ENCODE measurements at places on chromosomes 2 and 18.

- DNase-seq: peak; percentile 60
Measured at GRCh38 chr2:43110442-43110871, 115.9 kb downstream of the ZFP36L2 start.

- DNase-seq: no peak
Measured at GRCh38 chr2:215374002-215374401, 61.9 kb downstream of the FN1 start.

- DNase-seq: no peak
Measured at GRCh38 chr2:29526587-29527586, 394.5 kb downstream of the ALK start.

DNA sequence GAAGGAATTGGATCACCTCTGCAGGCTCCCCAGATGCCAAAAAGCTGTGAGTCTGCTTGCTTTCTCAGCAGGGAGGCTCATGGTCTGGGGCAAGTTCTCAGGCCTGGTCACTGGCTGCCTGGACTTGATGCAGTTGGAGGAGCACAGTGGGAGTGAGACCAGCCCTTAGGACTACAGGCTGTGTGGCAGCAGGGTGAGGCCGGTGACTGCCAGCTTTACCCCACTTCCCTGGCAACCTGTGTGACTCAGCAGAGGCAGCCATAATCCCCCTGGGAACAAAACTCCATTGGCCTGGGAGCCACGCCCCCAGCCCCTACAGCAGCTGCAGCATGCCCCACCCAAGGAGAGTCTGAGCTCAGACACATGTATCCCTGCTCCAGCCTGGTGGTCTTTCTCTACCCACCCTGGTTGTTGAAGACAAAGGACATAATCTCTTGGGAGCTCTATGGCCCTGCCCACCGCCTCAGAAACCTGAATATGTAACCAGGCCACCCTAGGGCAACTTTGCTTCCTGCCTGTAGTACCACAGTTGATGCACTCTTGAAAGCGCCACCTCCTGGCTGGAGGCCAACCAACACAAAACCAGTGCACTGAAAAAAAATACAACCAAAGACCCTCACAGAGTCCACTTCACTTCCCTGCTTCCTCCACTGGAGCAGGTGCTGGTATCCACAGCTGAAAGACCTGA lies 106.8 kb upstream of the SPATS2L start:
- DNase-seq: no peak

DNA sequence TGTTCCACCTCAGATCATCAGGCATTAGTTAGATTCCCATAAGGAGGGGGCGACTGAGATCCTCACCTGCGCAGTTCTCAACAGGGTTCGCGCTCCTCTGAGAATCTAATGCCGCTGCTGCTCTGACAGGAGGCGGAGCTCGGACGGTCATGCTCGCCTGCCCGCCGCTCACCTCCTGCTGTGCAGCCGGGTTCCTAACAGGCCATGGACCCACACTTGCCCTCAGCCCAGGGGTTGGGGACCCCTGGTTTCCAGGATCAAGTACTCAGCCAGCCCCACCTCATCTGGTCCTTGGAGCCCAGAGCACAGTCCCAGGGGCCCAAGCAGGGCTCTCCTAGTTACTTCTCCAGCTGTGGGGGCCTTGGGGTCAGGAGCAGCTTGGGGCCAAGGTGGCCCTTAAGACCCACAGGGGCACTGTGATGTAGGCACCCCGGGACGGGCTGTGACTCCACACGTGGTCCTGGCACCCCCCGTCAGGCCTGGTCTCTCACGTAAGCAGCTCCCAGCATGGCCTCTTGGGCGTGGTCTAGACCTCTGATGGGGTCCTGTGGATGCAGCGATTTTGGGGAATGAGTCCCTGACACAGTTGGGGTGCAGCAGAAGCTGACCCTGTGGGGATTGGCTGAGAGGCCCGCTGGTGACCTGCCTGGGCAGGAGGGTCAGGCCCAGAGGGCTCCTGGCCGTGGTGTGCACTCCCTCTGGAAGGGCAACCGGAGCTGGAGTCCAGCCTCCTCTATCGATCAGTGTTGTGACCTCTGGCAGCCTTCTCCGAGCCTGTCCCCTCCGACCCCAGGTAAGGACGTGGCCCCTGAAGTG lies 28.3 kb upstream of the OTOS start:
- no peak for DNase-seq

- no peak for DNase-seq
Measured at GRCh38 chr2:158979772-158980171, 11.3 kb downstream of the TANC1 start.

DNA sequence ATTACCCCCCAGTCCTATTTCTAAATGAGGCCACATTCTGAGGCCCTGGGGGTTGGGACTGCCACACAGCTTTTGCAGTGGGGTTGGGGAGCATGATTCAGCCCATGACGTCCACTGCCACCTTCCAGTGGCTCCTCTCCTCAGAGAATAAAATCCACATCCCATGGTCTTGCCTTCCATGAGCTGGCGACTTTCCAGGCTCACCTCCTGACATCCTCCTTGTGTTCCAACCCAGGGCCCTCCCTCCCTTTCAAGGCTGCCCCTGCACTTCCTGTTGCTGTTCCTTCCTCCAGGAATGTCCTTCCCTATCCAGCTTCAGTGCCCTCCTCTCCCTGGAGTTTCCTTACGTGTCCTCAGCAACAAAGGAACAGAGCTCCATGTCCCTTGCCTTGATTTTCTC lies 187.3 kb upstream of the ID2 start:
- peak; percentile 74 for DNase-seq

- DNase-seq: no peak
Measured at GRCh38 chr2:10362096-10362897, 59.6 kb downstream of the HPCAL1 start.

GRCh38 chr18:59878644-59879043 lies 21.2 kb upstream of the PMAIP1 start:
- no peak for DNase-seq

DNA sequence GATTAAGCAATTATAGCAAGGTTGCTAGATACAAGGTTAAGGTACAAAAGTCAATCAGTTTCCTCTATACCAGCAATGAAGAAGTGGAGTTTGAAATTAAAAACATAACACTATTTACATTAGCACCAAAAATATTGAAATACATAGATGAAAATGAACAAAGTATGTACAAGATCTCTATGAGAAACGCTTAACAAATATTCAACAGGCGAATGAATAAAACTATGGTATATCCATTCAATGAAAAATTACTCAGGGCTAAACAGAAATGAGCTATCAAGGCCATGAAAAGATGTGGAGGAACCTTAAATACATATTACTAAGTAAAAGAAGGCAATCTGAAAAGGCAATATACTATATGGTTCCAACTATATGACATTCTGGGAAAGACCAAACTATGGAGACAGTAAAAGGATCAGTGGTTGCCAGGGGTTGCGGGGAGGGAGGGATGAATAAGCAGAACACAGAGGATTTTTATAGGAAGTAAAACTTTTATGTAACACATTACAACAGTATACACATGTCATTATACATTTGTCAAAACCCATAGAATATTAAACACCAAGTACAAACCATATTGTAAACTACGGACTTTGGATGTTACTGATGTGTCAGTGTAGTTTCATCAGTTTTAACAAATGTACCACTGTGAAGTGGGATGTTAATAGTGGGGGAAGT lies 62.1 kb downstream of the RMDN2 start:
- no peak for DNase-seq

GRCh38 chr2:240424341-240425235 lies 10.9 kb upstream of the GPC1 start:
- DNase-seq: no peak

DNA sequence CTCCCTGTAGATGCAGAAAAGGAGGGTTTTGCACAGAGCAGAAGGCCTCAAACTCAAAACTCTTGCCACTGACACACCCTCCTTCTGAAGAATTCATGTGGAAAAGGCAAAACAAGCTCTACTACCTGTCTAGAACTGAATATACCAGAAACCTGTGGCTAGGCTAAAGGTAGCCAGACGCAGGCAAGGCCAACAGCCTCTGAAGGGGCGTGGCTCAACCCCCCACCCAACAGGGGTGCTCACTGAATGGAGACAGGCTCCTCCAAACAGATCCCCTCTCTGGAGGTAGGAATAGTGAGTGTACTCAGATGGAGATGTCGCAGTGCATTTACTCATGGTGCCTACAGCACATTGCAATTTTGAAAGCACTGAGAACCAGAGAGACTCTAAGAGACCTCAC lies 3.0 kb upstream of the STK17B start:
- DNase-seq: no peak

DNA sequence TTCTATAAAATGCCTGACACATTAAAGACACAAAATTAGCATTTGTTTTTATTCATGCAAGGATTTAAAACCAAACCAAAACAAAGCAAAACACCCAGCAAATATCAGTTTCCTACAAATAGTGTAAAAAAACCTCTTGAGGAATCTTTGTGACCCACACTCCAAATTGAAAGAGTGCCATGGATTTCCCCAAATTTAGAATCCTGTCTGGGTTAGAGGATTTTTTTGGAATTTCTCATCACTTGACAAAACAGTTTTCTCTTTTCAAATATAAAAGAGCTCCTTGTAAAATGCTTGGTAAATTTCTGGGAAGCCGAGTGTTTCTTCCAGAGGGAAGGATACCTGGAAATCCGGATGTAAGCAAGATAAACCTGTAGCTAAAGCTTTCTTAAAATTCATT lies 1.7 kb upstream of the FN1 start:
- no peak for DNase-seq

DNA sequence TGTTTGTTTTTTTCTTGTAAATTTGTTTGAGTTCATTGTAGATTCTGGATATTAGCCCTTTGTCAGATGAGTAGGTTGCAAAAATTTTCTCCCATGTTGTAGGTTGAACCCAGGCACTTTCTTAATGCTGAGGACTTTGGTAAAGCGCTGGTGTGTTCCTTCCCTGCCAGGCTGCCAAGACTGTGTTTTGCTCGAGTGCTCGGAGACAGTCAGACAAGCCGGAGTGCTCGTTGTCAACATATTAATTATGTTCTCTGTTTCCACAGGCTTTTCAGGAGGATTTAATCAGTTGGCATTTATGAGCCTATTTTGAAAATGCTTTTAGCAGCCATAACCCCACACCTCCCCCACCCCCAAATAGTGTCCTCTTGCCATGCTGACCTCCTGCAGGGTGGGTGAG lies 6.4 kb downstream of the MTCL1 start:
- no peak for DNase-seq

GRCh38 chr2:42052702-42053481 lies 5.1 kb downstream of the PKDCC start:
- peak; percentile 51 for DNase-seq

- no peak for DNase-seq
Measured at GRCh38 chr2:206296128-206296527, 21.7 kb downstream of the ZDBF2 start.

GRCh38 chr2:47016172-47016913 lies 100.7 kb upstream of the MCFD2 start:
- peak; percentile 62 for DNase-seq

GRCh38 chr18:77086034-77086433 lies 46.5 kb downstream of the MBP start:
- no peak for DNase-seq

DNA sequence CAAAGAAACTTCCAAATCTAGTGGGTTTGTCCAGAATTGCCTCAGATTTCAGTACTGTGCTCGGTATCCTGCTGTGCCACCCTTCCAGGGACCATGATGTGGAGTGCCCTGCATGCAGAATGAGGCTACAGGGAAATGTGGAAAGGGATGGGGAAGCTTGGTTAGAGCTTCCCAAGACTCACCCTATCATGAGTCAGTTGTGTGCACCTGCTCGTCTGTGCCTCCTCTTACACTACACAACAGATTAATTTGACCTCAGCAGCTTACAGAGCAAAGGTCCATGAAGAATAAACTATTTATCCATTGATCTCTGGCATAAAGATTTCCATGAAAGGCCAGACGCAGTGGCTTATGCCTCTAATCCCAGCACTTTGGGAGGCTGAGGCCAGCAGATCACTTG lies 21.3 kb upstream of the NCK2 start:
- DNase-seq: no peak

GRCh38 chr18:54946149-54946581 lies 13.1 kb downstream of the CCDC68 start:
- DNase-seq: peak; percentile 73

GRCh38 chr2:225496568-225496967 lies 97.1 kb downstream of the NYAP2 start:
- no peak for DNase-seq

- DNase-seq: peak; percentile 76
Measured at GRCh38 chr2:238427435-238428162, 872 bp downstream of the ASB1 start.

DNA sequence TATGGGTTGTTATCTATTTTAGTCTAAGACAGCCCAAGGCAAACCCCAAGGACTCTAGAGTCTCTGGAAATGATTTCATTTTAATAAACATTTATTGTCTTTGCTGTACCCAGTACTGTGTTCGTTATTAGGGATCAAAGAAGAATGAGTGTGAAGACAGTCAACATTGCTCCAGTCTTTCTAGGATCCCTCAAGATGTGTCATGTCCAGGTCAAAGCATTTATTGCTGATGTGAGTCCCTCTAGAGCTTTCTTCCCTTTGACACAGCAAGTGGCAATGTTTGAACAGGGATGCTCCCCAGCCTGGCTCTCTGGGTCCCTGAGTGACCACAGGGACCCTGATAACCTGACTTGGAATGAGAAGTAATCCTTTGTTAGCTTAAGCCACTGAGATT lies 123.1 kb upstream of the STK17B start:
- no peak for DNase-seq

DNA sequence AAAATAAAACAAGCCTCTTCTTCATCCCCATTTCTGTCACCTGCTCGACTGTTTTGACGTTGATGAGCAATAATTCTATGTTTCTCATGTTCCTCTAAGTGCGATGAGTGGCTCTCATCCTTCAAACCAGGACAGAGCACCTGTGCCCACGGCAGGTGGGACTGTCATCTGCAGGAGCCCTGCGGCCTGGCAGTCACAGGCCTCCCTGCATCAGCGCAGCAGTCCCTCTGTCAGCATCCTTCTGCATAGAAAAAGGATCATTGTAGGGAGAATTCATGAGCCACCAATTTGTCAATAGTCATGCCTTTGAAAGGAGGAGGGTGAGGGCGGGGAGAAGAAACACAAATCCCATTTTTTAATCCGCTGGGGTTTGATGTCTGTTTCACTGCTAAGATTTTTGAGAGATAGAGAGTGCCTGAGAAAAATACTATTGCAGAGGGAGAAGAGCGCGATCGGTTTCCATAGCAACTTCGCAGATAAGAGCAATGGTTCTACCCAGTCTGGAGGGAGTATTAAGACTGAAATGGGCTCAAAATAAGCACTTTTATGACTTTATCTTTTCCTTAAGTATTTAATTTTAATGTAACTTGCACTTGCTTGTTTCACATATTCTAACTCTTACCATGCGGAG lies 234.3 kb upstream of the NCKAP5 start:
- no peak for DNase-seq

GRCh38 chr2:120210270-120210693 lies 12.9 kb downstream of the TMEM185B start:
- no peak for DNase-seq

- no peak for DNase-seq
Measured at GRCh38 chr2:179655627-179656026, 205.8 kb downstream of the ZNF385B start.

DNA sequence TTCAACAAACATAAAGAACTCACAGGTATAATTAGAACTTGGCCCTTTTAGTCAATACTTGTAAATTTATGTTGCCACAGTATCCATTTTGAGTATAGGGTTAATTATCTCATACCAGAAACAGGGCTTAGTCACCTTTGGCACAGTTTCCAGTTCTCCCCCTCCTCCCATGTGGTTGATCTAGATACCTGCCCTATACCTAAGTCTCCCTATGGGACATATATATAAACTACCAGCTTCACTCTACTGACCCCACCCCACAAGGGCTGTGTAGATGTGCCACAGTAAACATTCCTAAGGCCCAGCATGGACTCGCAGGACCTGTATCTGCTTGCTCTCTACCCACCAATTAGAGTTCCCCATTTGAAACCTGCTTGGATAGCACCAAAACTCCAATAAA lies 371.7 kb upstream of the RND3 start:
- DNase-seq: no peak

Data from right cardiac atrium (tissue), 5 donors.